GOT3 (cell line): ENCODE measurements at places on chromosomes 4 and X.

- DNase-seq = no peak
Observed at GRCh38 chr4:90226734-90227133, 99.5 kb downstream of the CCSER1 start.

GRCh38 chr4:6576512-6576911, 1.5 kb downstream of the MAN2B2 start:
- no peak for DNase-seq

- no peak for DNase-seq
Observed at GRCh38 chrX:70970482-70970995, 39.6 kb upstream of the SLC7A3 start.

DNA sequence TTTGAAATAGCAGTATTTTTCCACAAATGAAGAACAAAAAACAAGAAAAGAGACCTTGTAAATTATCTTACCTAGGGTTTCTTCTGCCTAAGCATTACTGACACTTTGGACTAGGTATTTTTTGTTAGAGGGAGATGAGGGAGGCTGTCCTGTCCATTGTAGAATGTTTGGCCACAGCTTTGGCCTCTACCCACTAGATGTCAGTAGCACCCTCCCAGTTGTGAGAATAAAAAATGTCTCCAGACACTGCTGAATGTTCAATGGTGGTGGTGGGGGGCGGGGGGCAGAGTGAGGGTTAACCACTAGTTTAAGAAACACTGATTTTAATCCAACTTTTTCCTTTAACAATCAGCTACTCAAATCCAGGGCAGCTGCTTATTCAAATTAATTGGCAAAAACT, 25.8 kb downstream of the OTUD4 start:
- no peak for DNase-seq

GRCh38 chr4:57631147-57631546, 521.0 kb upstream of the IGFBP7 start:
- DNase-seq = no peak

DNA sequence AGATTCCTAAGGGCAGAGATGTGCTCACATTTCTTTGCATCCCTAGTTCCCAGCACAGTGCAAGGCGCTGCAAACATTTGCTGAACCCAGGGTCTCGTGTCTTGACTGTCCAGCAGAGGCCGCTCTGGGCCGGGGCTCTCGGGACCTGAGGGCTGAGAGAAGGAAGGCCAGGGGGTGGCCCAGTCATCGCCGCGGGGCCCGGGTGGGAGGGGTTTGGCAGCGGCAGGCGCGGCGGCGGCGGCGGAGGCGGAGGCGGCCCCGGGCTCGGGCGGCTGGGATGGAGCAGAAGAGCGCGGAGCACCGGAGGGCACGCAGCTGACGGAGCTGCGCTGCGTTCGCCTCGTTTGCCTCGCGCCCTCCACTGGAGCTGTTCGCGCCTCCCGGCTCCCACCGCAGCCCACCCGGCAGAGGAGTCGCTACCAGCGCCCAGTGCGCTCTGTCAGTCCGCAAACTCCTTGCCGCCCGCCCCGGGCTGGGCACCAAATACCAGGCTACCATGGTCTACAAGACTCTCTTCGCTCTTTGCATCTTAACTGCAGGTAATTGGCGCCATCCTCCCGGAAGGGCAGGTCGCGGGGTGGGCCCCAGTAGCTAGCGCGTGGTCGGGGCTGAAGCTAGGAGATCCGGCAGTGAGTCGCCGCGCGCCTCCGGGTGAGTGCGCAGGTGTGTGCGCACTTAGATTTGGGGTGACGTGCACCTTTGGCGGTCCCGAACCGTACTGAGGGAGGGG, at the start of gene PARM1:
TSS of gene PARM1 (plus strand) at position 285 of the 730 bp plus-strand sequence. CDS start at position 497, 212 bp downstream.
- DNase-seq = peak; percentile 19

DNA sequence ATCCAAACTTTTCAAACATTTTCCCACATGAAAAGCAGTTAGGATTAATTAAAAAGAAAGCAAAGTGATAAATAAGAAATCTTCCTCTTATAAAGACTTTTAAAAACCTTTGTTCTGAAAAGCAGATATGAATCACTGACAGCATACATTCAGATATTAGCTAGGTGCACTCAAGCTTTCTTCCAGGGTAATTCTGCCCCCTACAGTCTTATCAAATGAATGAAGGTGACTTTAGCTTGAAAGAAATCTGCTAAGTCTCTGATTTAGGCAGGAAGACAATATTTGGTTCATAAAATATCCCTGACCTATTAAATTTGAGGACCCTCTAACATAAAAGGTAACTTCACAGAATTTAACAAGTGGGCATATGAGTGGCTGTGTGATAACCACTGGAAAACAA, 209.1 kb upstream of the FAM47A start:
- DNase-seq = no peak

DNA sequence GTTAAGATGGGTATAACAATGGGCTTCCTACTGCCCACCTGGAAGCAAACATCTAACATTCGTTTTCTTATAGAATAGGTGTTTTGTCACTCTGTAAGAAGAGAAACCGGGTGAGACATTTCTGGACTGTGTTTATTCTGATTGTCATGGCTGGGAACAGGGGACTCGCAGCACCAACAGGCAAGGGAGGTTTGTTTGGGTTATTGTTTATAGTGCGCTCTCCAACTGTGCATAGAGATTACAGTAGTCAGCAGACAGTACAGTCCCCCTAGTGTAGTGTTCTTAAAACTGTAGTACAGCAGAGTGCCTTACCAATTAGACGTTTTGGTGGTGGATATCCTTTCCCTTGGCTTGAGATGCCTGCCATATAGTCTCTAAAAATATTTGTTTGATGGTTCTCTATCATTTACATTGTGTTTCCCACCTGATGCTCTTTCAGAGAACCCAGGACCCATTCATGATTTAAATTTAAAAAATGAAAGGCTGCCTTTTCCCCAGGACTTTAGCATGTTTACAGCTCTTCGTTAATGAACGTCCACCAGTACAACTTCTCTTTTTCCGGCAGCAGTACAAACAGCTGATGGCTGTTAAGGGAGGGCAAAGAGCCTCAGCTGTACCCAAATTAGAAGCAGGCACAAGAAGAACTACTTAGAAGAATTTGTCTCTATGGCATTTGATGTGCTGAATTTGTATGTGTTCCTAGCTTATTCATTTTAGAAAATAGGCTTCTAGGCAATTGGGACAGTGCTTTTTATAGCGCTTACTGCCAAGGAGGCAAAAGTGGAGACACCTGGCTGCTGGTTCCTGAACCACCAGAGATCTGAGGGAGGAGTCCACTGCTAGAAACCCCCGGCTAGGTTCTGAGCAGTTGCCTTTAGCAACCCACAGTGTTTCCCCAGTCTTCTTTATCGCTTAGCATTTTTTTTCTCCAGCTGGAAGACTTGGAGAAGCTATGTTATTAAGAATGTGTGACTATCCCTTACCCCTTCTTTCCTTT, 1.0 kb upstream of the RNF150 start:
- no peak for DNase-seq

GRCh38 chr4:173282626-173283025, 51.5 kb downstream of the HMGB2 start:
- DNase-seq = no peak

DNA sequence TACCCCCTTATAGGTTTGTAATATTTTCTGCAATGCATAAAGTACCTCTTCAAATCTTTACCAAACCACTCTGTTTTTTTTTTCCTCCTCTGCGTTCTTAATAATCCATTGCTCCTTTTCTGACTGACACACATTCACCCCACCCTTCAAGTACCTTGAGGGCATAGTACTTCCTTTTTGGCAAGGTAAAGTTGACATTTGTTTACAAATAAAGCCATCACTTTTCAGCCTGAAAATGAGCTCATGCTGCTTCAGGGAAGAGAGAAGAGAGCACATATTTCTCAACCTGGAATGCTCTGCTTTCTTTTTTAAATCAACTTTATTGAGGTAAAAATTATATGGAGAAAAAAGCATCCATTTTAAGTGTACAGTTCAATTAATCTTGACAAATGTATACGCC, 113.9 kb downstream of the AGTR2 start:
- DNase-seq = no peak

- no peak for DNase-seq
Observed at GRCh38 chr4:1187182-1187581, 14.8 kb upstream of the SPON2 start.

- no peak for DNase-seq
Observed at GRCh38 chr4:41323706-41324105, 67.0 kb downstream of the UCHL1 start.

- DNase-seq = no peak
Observed at GRCh38 chrX:2162695-2163094, 338.1 kb downstream of the DHRSX start.

DNA sequence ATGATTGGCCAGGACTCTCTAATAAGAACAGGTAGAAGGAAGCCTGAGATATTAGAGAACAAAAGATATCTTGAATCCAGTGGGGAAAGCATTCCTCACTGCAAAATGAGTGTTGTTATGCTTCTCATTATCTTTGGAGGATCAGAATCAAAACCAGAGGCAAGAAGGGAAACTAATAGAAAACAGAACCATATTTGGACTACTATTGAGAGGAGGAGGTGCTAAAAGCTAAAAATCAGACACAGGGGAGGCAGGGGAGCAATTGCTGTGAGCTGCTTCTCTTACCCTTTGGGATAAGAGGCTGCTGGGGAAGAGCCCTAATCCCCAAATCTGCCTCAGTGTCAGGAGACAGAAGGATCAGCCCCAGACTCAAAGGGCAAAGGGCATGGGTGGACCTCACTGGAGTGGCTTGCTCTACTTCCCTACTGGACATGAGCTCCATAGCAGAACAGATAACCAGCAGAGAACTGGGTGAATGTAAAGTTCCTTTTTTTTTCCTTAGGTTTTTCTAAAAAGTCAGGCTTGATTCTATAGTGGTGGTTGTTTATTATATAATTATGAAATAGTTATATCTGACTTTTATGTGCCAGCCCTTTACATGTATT, 60.1 kb downstream of the SEPTIN11 start:
- no peak for DNase-seq

- no peak for DNase-seq
Observed at GRCh38 chrX:107454302-107454701, 4.8 kb downstream of the FRMPD3 start.

DNA sequence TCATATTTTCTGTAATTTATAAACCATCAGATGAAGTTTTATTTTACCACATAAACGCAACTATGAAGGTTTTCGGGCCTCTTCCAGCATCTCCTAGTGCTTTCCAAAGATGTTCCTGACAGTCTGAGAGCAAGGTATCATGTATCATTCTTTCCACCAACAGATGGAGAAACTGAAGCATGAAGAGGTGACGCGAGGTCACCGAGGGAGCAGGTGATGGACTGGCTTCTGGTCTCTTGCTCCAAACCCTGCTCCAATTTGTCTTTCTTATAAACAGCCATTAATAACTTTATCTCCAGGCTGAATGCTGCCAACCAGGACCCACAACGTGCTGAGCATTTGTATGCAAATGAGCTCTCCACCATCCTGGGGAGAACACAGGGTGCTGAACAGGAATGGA, 86.3 kb upstream of the MAML3 start:
- no peak for DNase-seq

- DNase-seq = no peak
Observed at GRCh38 chr4:40865696-40866095, 115.9 kb downstream of the NSUN7 start.

GRCh38 chr4:99879458-99879857, 14.8 kb downstream of the LAMTOR3 start:
- no peak for DNase-seq

DNA sequence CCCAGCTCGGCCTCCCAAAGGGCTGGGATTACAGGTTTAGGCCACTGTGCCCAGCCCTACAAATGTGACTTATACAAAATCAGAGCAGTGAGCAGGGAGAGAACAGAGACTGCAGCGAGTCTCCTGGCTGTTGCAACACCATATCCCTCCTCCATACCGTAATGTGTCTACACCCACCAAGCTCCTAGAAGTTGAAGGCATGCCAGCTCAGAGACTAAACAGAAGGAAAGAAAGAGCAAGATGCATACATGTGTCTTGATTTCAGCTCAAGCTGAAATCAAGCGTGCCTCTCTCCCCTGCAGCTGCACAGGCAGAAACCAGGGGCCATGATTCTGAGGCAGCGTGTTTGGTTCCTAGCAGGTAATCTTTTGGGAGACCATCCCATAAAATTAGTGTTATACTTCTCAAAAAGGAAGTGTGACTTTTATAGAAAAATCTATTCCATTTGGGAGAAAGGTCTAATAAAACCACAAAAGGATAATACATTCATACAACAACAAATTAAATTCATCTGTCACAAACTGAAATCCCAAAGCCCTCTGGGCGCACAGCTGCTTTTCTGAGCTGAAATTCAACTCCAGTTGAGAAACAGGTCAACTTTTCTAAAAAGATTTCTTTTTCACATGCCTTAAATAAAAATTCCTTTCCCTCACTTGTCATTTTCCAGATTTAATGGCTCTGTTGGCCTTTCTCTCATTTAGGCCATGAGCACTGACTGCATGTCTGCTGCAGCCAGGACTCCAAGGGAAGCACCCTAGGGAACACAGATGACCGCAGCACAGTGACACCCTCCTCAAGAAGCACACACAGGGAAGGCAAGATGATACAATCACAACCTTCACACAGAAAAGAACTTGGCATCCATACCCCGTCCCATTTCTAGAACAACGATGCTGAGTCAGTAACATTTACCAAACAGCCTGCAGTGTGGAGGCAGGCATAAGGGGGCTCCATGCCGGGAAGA, 34.4 kb downstream of the AFAP1 start:
- DNase-seq = no peak

GRCh38 chrX:106283841-106284240, 115.7 kb downstream of the PWWP3B start:
- no peak for DNase-seq
